ENCODE measurements at places on chromosomes 5 and 9. TPM values are rescaled to one million over a fixed set of nuclear protein-coding genes. Genes with fewer than 3 reads are reported as not detected.

- no peak for DNase-seq
These were observed 24.4 kb upstream of the SCAMP1 start for GRCh38 chr5:78335976-78336375.

DNA sequence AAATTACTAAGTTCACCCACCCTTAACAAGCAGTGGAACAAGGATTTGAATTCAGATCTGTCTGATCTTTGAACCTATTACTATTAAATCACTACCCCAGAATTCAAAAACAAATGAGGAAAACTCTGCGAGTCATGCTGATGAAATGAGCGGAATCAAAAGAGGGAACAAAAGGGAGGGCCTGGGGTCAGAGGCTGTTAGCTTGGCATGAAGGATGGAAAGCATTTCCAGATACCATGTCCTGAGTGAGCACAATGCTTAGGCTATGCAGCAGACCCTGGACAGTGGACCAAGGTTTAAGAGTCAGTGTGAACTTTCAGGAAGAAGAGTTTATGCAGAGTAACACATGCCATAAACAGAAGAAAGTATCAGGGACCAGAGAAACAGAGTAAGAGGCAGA, 30.5 kb downstream of the GRIA1 start:
- DNase-seq = peak; percentile 74

CCNH gene
- 59.4 TPM for total RNA-seq

DNA sequence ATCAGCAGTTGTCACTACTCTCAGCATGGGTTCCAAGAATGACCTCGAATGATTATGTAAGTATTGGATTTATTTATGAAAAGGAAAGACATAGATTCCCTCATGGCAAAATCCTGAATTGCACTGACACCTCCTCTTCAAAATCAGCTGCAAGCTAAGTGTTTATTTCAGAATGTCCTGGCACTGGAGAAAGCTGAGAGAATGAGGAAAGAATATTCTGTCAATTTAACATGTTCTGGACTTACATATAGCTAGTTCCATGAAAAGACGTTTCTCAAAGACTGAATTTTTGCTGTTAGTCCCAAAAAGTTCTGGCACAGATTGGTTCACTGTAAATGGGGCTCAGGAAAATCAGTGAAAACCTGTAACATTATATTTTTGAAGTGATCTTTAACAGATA, 120.3 kb downstream of the NREP start:
- no peak for DNase-seq

IL3 gene
- not detected for total RNA-seq

DNA sequence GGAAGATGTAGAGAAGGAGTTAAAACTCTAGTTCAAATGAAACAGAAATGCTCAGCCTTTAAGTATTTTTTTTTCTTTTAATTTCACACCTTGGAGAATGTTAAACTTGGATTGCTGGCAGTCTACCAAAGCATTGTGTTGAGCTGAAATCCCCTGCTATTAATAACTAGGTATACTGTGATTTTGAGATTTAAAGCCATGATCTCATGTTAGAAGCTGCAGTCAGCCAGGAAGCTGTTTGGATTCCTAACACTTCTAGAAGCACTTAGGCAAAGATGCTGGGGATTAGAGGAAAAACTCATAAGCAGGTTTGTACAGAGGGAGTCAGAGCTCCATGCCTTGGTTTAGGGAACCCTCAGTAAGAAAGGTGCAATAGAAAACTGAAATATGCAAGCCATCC, 141.4 kb downstream of the KIF4B start:
- no peak for DNase-seq

- no peak for DNase-seq
These were observed 27.9 kb downstream of the RHOBTB3 start for GRCh38 chr5:95759005-95759404.

GRCh38 chr5:147113967-147114366, 120.9 kb upstream of the STK32A start:
- no peak for DNase-seq
